ENCODE measurements at places on chromosomes 5 and 9.
A peak's percentile ranks its signal among the peaks of the same experiment; 100 is the strongest.

- DNase-seq: no peak
Observed at GRCh38 chr9:95273369-95274022, 44.0 kb downstream of the FANCC start.

GRCh38 chr5:120518581-120518980 lies 54.5 kb downstream of the PRR16 start:
- no peak for DNase-seq

DNA sequence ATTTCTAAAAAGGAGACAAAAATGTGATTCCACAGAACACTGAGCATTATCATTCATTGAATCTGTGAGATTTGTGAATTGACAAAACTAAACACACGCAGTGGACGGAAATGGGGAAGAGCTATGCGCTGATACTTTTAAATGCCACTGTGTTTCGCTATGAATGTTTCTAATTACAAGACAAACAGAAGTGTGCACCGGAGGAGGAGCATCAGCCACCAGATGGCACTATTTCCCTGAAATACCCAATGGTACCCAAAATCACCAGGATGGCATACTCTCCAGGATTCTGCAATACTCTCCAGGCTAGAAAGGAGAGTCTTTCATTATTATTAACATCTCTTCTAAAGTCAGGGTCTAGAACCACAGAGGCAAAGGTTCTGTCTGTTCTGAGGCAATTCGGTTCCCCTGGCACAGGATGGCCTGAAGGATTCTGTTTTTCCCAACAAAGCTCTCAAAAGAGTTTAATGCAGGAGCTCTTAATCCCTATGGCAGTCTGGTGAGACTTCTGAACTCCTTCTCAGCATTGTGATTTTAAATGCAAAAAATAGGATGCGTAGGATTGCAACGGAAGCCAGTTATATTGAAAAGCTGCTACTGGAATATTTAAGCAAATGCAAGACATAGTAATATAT lies 13.8 kb upstream of the PUM3 start:
- peak; percentile 58 for DNase-seq

DNA sequence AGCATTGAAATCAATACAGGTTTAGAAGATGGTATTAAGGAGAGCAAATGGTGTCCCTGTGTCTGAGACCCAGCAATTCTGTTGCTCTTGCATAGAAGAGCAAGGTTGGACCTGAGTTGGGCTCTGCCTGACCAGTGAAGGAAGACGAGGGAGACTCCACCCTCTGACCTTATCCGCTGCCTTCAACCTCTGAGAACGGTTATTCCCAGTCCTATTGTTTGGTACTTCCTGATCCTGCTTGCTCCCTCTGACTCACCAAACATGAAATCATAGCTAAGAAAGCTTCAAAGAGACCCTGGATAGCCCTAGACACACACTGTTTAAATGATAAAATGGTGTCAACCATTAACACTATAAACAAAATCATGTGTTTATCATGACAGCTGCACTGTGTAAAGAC lies 218.5 kb downstream of the PLK2 start:
- no peak for DNase-seq

GRCh38 chr9:8365466-8366160 lies 566.0 kb upstream of the DMAC1 start:
- DNase-seq: no peak

DNA sequence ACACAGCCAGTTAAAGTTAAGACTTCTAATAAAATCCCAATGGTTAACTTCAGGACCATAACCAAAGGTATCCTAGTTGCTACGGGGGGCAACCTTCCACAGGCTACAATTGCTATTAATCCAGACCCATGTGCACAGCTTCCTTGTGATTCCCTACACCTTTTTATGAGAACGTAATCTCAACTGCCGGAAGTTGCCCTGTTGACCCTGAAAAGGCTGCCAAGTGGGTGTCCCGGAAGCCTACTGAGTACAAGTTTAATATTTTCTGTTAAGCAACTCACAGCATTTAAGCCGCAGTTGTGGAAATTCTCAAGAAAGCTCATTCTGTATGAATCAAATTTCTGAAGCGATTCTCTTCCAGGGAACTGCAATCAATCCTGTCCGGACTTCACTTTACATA lies 48.5 kb upstream of the PTGER4 start:
- DNase-seq: no peak

GRCh38 chr5:5062525-5063302 lies 77.4 kb upstream of the ADAMTS16 start:
- no peak for DNase-seq

DNA sequence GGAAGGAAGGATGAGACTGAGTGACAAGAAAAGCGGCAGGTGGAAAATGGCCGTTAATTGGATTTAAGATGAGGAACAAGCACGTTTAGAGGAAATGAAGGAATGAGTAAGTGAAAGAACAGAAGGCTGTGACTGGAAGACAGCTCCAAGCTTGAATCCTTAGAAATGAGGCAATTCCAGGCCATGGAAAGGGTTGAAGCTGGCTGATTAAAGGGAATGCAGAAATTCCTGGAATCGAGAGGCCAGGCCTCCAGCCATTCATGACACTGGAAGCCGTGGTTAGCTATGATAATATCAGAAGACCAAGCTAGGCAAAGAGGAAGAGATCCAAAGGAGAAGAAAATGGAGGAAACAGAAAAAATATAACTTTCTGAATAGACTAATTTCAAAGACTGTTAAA lies 84.2 kb downstream of the ARL15 start:
- DNase-seq: no peak

DNA sequence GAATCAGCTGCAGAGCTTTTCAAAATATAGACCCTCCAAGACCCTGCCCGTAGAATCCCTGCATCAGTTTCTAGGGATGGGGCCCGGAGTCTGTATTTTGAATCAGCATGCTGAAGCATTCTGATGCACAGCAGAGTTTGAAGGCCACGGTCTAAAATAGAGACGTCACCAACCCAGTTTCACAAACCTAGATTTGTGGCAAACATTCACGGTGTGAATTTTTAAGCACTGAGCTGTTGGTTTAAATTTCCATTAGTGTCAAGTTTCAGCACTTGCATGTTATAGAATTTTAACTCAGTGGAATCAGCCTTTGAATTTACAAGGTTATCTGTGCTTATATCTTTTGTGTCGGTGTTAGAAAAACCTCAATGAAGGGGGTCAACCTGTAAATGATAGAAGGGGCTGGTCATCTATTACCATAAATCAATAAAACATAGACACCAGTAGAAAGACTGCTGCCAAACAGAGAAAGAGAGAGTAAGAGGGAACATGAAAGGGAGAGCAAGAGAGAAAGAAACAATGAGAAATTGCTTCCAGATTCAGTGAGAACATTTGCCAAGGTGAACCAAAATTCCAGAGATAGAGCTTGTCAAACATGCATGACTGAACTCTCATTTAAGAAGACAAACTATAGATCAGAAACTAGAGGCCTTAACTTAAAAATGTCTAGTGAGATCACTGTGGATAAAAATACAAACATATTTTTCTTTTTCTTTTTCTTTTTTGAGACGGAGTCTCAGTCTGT lies 414.9 kb downstream of the ZSWIM6 start:
- DNase-seq: no peak

- no peak for DNase-seq
Observed at GRCh38 chr5:120229036-120229435, 235.1 kb upstream of the PRR16 start.

- DNase-seq: no peak
Observed at GRCh38 chr5:57382655-57383054, 100.0 kb downstream of the ACTBL2 start.

DNA sequence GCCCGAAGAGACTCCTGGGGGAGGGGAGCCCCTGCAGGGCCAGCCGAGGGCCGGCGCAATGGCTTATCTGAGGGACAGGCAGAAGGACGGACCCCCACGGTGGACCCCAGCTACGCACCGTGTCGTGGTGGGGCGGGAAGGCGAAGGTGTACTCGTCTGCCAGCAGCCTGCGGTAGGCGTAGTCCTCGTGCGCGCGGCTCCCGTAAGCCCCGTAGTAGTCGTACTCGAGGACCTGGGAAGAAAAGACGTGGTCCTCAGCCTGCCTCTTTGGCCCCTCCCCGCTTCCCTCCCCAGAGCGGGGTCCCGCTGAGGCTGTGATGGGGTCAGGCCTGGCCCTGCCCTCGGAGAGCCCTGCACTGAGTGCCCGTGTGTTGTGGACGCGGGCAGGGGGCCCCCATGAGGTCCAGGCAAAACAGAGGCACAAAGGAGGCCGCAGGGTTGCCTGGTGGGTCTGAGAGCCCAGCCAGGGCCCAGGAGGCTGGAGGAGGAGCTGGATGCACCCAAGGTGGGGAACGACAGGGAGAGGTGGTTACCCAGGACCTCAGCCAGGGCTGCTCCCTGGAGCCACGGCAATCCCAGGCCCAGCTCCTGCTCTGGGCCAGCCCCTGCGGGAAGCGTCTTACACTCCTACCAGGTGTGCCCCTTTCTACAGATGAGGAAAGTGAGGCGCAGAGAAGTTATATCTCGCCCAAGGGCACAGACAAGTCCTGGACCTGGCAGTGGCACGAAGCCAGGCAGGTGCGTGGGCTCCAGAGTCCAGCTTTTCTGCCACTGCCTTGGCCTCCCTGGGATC lies 35.2 kb downstream of the SARDH start:
- no peak for DNase-seq

- DNase-seq: no peak
Observed at GRCh38 chr9:134834217-134834956, 46.2 kb upstream of the FCN2 start.

GRCh38 chr9:96022445-96023051 lies 147.1 kb downstream of the ERCC6L2 start:
- peak; percentile 67 for DNase-seq

DNA sequence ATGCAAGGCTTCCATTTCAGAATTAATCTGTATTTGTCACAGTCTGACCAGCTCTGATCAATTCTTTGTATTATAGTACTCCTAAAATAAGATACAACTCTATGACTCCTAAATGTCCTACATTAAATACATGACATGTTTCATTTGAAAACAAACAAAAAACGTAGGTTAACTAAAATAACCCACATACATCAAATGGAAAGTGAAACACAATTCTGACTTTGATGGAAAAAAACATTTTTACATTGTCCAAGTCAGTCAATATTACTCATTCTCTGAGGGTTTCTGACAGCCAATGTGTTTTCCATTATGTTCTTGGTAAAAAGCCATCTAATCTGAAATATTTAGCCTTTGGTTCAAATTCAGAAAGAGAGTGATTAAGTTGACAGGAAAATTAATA lies 8.7 kb downstream of the HMGCS1 start:
- no peak for DNase-seq

Data from ecto neural progenitor cell (in vitro differentiated cells).